HCT116 (cell line): ENCODE measurements at places on chromosomes 11 and 22. TPM values are rescaled to one million over a fixed set of nuclear protein-coding genes. Genes with fewer than 3 reads are reported as not detected.

- no peaks in the 10 kb centered on the region for H3K4me1 ChIP-seq
- no peak overlapping the region for H3K4me3 ChIP-seq
- DNase-seq = peak; percentile 6
- H3K36me3 ChIP-seq = peaks cover 4% of the 10 kb centered on the region
- H3K27me3 ChIP-seq = no peaks in the 10 kb centered on the region
- no peak overlapping the region for H3K27ac ChIP-seq
Observed at GRCh38 chr11:134261626-134262488, 8.5 kb downstream of the ACAD8 start.

GRCh38 chr11:131817687-131818188 lies 447.3 kb downstream of the NTM start:
- no peaks in the 10 kb centered on the region for H3K27me3 ChIP-seq
- H3K4me1 ChIP-seq = no peaks in the 10 kb centered on the region

- H3K36me3 ChIP-seq = no peaks in the 10 kb centered on the region
- 0 out of 2 replicates have a peak, but pooled peaks cover 2% of the 10 kb centered on the region for H3K27me3 ChIP-seq
- H3K4me1 ChIP-seq = no peaks in the 10 kb centered on the region; the same call in 1 of the 2 replicates
- DNase-seq = no peak
- no peak overlapping the region for H3K27ac ChIP-seq
Observed at GRCh38 chr22:35521358-35522224, 19.0 kb upstream of the RASD2 start.

GRCh38 chr11:31813391-31814175 lies 2.5 kb upstream of the PAX6 start:
- no peak overlapping the region for H3K27ac ChIP-seq
- no peak overlapping the region for H3K4me3 ChIP-seq
- DNase-seq = no peak
- H3K27me3 ChIP-seq = no peaks in the 10 kb centered on the region
- H3K36me3 ChIP-seq = no peaks in the 10 kb centered on the region

DNA sequence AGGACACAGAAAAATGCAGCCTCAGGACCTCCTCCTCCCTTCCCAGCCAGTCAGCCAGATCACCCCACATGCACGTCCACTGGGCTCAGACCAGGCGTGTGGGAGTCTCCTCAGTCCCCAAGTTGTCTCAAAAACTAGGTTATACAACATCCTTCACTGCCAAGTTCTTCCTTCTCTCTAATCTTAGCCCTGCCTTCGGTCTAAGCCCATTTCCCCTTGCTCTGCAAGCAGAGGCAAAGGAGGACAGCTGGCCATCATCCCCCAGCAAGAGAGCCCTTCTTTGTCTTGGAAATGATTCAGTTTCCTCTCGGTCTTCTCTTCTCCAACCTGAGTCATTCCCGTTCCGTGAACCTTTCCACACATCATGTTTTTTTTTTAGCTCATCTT lies 14.0 kb upstream of the NRGN start:
- H3K36me3 ChIP-seq = no peaks in the 10 kb centered on the region
- DNase-seq = no peak
- H3K27me3 ChIP-seq = peaks cover 52% of the 10 kb centered on the region
- H3K4me3 ChIP-seq = no peak overlapping the region
- no peaks in the 10 kb centered on the region for H3K4me1 ChIP-seq

GRCh38 chr11:119371778-119372182 lies 9.7 kb downstream of the USP2 start:
- H3K4me3 ChIP-seq = no peak overlapping the region
- no peak for DNase-seq
- peaks cover 35% of the 10 kb centered on the region for H3K4me1 ChIP-seq
- no peaks in the 10 kb centered on the region for H3K36me3 ChIP-seq
- no peak overlapping the region for H3K27ac ChIP-seq

The GGTLC3 gene
- not detected for total RNA-seq

The GANAB gene
- 410 TPM for total RNA-seq

The MPEG1 gene
- total RNA-seq = 0.07 TPM

The HPS5 gene
- 19.6 TPM for total RNA-seq

The NTM gene
- not detected for total RNA-seq
